Left kidney (tissue), 8 donors: ENCODE measurements at places on chromosomes 7 and 10. TPM values are rescaled to one million over a fixed set of nuclear protein-coding genes. Genes with fewer than 3 reads are reported as not detected.

GNGT1 gene
- not detected for polyA plus RNA-seq

CAMK2B gene
- polyA plus RNA-seq, result 1.7 TPM

MACC1 gene
- polyA plus RNA-seq, result 10.8 TPM

PRLHR gene
- polyA plus RNA-seq, result not detected

GPR37 gene
- 2.0 TPM for polyA plus RNA-seq

CISD1 gene
- 56.1 TPM for polyA plus RNA-seq

GGCT gene
- polyA plus RNA-seq, result 80.7 TPM

PRPS1L1 gene
- not detected for polyA plus RNA-seq

ENO4 gene
- polyA plus RNA-seq, result 5.1 TPM

AGFG2 gene
- 10.0 TPM for polyA plus RNA-seq

SP8 gene
- polyA plus RNA-seq, result not detected

LIPN gene
- polyA plus RNA-seq, result not detected

GPR15LG gene
- 0.52 TPM for polyA plus RNA-seq

ARHGAP22 gene
- 0.93 TPM for polyA plus RNA-seq

CLRN3 gene
- 22.5 TPM for polyA plus RNA-seq

TMEM26 gene
- 9.0 TPM for polyA plus RNA-seq

DIP2C gene
- polyA plus RNA-seq, result 21.6 TPM

NPTX2 gene
- polyA plus RNA-seq, result 3.7 TPM

C10orf95 gene
- polyA plus RNA-seq, result 1.5 TPM

ZNF365 gene
- polyA plus RNA-seq, result 0.48 TPM

PON1 gene
- 0.33 TPM for polyA plus RNA-seq

PCBD1 gene
- polyA plus RNA-seq, result 89.2 TPM

ZNF727 gene
- polyA plus RNA-seq, result 0.32 TPM

ZNF777 gene
- polyA plus RNA-seq, result 12.7 TPM

GIMAP5 gene
- 5.6 TPM for polyA plus RNA-seq

AIFM2 gene
- 6.6 TPM for polyA plus RNA-seq

PLPP4 gene
- 4.6 TPM for polyA plus RNA-seq

CHRM2 gene
- 4.2 TPM for polyA plus RNA-seq

XPNPEP1 gene
- 97.9 TPM for polyA plus RNA-seq

SLC16A9 gene
- 43.4 TPM for polyA plus RNA-seq

NPSR1 gene
- not detected for polyA plus RNA-seq

ZNF467 gene
- polyA plus RNA-seq, result 27.8 TPM

CTTNBP2 gene
- 39.3 TPM for polyA plus RNA-seq

CALHM1 gene
- 0.05 TPM for polyA plus RNA-seq

SLC13A4 gene
- polyA plus RNA-seq, result 6.2 TPM

IRF5 gene
- 8.3 TPM for polyA plus RNA-seq

SLC29A4 gene
- polyA plus RNA-seq, result 17.1 TPM
